NCI-H1694 treated with DMSO at 0.1 percent for 48 hours (cell line): ENCODE measurements at places on chromosomes 6 and 20.
A peak's percentile ranks its signal among the peaks of the same experiment; 100 is the strongest.

DNA sequence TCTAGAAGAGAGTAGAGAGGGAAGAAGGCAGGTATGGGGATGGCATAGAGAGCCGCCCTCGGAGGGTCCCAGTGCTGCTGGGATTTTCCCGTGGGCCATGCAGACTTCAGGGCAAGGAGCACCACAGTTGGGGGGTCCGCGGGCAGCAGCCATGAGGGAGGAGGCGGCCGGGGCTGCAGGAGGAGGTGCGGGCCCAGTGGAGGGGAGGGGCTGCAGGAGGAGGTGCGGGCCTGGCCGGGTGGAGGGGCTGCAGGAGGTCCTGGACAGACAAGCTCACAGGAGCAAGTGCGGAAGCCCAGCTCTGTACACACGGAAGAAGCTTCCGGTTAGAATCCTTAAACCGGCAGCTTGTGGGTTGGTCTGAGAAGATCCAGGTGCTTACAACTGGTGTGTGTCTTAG lies 34.6 kb upstream of the CHRNA4 start:
- no peak for DNase-seq

DNA sequence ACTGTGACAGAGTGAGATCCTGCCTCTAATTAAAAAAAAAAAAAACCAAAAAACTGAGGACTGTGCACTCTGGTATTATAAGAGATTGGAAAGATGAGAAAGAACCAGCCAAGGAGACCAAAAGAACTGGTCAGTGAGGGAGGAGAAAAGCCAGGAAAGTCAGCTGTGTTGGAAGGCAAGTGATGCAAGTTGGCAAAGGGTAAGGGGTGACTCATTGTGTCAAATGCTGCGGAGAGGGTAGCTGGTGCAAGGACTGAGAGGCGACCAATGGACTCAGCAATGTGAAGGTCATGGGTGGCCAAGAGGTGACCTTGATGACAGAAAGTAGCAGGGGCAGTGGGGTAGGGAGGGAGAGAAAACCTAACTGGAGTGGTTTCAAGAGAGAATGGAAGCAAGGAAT lies 27.4 kb upstream of the LRRN4 start:
- no peak for DNase-seq

GRCh38 chr6:98747273-98747672 lies 87.1 kb upstream of the POU3F2 start:
- DNase-seq = no peak

GRCh38 chr6:151431337-151431736 lies 20.6 kb downstream of the RMND1 start:
- DNase-seq = no peak

- DNase-seq = no peak
Measured at GRCh38 chr6:80991316-80991715, 761.2 kb downstream of the TENT5A start.

- no peak for DNase-seq
Measured at GRCh38 chr6:31614075-31614619, 887 bp upstream of the AIF1 start.

- DNase-seq = no peak
Measured at GRCh38 chr6:163404825-163405265, 9.7 kb upstream of the QKI start.

DNA sequence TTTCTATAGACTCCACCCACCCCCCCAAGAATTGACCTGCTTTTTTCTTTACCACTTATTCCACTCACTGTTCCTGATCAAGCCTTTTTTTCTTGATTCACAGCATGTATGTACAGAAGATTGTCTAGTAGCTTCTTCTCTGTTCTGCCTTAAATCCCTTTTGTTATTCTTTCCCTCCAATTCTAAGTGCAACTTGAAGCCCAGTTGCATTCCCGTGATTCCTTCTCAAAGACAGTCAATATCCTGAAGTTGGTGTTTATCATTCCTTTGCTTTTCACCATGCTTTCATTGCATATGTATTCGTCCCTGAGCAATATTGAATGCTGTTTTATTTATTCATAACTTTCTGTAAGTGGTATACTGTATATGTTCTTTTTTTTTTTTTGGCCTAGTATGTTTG lies 21.0 kb downstream of the XRN2 start:
- no peak for DNase-seq

GRCh38 chr6:16543521-16543920 lies 217.7 kb downstream of the ATXN1 start:
- DNase-seq = no peak

DNA sequence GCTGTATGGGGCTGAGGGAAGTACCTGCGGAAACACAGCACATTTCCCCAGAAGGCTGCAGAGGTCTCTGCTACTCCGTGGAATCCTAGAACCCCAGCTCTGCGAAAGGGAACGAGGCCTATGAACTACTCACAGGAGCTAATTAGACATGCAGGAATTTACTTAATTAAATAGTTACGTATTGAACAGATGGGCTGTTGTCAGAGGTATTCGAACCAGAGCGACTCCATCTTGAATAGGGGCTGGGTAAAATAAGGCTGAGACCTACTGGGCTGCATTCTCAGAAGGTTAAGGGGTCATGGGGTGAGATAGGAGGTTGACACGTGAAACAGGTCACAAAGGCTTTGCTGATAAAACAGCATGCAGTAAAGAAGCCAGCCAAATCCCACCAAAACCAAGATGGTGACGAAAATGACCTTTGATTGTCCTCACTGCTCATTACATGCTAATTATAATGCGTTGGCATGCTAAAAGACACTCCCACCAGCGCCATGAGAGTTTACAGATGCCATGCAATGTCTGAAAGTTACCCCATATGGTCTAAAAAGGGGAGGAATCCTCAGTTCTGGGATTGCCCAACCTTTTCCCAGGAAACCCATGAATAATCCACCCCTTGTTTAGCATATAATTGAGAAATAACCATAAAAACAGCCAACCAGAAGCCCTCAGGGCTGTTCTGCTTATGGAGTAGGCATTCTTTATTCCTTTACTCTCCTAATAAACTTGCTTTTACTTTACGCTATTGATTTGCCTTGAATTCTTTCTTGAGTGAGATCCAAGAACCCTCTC lies 14.7 kb upstream of the SSTR4 start:
- DNase-seq = no peak

DNA sequence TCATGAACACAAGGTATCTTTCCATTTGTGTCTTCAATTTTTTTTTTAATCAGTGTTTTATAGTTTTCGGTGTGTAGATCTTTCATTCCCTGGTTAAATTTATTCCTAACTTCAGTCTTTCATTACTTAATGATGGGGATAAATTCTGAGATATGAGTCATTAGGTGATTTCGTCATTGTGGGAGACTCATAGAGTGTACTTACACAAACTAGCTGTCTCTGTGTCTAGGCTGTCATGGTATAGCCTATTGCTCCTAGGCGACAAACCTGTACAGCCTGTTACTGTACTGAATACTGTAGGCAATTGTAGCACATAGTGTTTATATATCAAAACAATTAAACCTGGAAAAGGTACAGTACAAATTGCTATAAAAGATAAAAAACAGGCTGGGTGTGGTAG lies 42.1 kb downstream of the SMAP1 start:
- DNase-seq = no peak

DNA sequence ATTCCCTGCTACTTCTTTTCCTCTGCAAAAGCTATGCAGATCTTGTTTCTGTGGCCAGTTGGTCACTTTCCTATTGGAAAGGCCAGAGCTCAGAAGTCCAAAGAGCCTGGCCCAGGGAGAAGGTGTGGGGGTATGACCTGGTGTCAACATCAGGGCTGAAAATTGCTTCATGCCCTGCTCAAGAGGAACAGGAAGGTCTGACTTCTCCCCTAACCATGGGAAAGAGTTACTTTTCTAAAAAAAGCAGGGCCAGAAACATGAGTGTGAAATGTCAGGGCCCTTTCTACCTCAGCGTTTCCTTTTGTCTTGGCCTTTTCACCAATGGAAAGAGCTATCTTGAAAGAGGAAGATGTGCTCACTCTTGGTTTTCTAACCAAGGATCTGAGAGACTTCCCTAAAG lies 117.4 kb downstream of the MAFB start:
- DNase-seq = no peak

DNA sequence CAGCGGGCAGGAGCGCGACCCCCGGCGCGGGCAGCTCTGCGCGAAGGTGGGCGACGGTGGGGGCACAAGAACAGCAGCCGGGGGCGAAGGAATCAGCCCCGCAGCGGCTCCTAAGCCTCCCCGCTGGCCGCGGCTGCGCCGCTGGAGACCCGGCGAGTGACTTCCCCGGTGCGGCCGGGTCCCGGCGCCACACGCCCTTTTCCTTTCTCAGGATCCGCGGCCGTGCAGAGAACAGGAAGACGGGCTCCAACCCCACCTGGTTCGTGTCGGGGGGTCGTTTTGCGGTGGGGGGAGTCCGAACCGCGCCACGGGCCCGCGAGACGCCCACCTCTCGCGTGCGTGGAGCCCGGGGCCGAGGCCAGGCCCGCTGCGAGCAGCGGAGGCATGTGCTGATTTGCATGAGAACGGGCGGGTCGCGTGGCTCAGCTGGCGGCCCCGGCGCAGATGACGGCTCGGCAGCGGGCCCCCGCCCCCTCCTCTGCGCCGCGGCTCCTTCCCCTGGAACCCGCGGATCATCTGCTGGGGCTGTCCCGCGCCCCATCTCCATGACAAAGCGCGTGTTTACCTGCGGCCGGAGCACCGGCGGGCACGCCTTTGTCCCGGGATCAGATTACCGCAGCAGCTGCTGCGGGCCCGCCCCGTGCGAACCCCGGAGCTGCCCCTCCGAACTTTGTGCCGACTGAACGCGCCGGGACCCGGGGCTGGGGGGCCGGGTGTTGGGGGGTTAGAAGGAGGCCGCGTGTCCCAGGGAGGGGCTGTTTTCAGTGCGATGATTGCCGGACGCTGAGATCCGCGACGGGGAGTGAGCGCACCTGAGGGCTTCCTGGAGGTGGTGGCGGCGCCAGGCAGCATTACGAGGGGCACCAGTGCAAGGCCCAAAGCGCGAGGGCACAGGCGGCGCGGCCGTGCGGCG lies 4.9 kb upstream of the DLL1 start:
- peak; percentile 18 for DNase-seq

DNA sequence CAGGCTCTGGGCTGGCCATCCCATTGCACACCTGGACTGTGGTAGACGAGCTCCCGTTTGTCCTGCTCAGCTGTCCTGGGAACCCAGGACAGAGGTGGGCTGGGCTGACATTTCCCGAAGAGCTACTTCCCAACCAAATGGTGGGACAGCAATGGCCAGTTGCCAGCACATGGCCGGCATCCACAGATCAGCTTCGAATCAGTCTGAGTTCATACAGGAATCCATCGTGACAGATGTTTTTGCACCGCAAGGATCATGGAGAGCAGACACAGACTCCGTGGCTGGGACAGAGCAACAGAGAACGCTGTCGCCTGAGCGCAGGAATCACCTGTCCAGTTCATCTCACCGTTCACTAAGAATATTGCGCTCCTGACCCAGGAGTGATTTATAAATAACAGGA lies 198.5 kb downstream of the TTLL2 start:
- no peak for DNase-seq

- peak; percentile 68 for DNase-seq
Measured at GRCh38 chr6:32885698-32886286, 31.8 kb downstream of the PSMB9 start.

DNA sequence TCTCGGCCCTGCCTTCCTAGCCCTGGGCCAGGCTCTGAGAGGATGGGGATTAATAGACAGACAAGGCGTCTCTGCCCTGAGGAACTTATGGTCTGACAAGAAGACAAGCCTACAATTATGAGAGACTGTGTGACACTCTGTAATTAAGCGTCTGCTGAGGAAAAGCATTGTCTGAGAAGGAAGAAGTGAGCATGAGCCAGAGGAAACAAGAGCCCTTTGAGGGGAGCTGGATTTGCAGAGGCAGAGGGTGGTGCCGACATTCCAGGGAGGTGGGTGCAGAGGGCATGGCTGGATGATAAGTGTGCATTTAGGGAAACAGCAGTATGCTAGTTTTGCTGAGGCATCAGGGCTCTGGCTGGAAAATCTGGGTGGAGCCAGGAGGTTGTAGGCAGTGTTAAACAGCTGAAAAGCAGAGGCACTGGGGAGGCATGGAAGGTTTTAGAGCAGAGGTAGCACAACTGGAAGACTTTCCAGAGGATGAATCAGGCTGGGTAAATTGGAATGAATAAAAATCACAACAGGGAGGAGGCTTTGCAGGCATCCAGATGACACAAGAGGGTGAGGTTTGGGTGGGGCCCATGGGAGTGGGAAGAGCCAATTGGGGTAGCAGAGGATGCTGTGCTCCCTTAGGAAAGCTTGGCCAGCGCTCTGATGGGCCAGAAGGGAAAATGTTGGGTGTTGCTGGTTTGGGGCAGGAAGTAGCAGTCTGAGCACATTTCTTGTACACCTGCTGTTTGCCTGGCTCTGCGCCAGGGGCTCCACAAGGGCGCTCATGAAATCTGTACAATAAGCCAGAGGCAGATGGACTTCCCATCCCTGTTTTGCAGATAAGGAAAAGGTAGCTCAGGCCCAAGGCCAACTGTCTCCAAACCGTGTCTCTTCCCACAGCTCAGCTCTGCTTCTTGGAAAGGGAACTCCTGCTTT lies 74.0 kb upstream of the MYL9 start:
- peak; percentile 67 for DNase-seq

DNA sequence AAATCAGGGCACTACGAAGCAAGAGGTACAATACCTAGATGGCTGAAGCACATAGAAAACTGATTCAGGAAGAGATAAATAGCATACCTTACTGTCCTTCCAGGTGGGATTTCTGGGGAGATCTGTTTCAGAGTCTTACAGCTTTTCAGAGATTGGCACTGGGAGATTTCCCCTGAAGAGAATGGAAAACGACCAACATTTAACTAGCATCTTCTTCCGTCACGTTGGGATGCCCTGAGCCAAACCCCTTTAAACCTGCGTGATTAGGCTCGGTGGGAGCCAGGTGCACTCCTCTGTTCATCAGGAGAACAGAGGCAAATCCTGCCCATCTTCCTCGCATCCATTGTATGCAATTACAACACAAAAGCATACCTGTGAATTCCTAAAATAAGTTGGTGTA lies 614.5 kb downstream of the HDGFL1 start:
- no peak for DNase-seq

GRCh38 chr6:155088856-155089255 lies 93.7 kb downstream of the TIAM2 start:
- no peak for DNase-seq

DNA sequence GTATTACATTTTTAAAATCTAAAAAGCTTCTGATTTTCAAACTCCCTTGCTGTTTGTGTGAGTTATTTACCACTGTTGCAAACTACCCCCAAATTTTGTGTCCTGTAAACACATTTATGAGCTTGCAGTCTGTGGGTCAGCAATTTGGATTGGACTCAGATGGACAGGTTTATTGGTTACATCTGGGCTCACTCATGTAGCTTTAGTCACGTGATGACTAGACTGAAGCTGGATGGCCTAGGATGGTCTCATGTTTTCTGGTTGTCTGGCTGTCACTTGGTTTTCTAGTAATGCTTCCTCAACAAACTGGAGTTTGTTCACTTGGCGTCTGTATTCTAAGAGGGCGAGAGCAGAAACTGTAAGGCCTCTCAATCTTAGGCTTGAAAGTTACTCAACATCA lies 12.2 kb upstream of the C6orf58 start:
- DNase-seq = no peak

- DNase-seq = no peak
Measured at GRCh38 chr20:18712882-18713281, 100.7 kb upstream of the SCP2D1 start.

DNA sequence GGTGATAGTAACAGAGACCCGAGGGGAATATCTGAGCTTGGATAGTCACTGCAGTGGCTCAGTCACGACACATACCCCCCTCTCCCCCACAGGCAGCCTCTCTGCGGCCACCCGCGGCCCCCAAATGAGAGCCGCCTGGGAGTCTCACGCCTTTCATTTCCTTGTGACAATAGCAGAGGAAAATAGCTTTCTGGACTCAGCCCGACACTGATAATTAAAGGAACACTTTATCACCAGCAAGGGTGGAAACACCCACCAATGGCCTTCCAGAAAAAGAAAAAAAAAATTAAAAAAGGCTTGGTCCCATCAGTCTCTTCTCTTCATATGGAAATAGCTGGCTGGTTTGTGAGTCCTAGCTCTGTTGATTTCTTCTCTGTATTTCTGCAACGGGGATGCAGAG lies 35.1 kb upstream of the KCNG1 start:
- no peak for DNase-seq
